ENCODE measurements at places on chromosomes 1 and 21. TPM values are rescaled to one million over a fixed set of nuclear protein-coding genes. Genes with fewer than 3 reads are reported as not detected.

The PRDX1 gene
- 828 TPM for total RNA-seq

The B4GALT3 gene
- 37.0 TPM for total RNA-seq

The DMRTA2 gene
- 15.0 TPM for total RNA-seq

The ABCA4 gene
- not detected for total RNA-seq

The MAST2 gene
- total RNA-seq: 16.8 TPM

The FAM177B gene
- total RNA-seq: not detected

- no peak for DNase-seq
These were observed 4.1 kb downstream of the GSTM1 start for GRCh38 chr1:109691759-109692158.

DNA sequence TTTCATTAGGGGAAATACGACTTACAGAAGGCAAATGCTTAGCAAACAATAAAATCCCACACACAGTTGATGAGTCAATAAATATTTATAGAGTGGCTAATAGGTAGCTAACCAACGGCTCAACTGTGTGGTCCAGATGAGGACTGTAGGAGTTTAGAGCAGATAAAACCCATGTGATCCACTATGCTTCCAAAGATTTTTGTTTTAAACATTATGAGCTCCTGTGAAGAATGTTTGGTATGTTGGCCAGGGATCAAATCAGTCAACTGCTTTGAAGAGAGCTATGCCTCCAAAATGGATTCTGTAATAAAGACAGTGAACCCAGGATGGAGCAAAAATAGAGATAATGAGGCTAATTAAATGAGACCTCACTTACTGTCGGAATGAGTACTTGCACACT, 72.3 kb upstream of the COL11A1 start:
- peak; percentile 94 for DNase-seq

- peak; percentile 68 for DNase-seq
These were observed 79.5 kb upstream of the SLC45A1 start for GRCh38 chr1:8238141-8239038.

DNA sequence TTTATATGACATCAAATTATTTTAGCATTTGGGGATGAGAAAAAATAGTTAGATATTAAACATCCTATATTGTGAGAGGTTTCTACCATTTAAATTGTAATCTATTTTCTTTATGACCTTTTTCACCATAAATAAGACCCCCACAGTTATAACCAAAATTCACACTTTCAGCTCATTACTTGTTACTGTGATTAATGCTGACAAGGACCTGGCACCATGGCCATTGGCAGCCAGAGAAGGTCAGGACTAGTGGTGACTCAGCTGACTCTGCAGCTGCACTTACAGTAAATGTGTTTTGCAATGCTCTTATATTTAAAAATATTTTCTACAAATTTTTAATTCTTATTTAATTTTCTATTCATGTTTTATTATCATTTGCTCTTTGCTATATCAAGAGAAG, 133.3 kb upstream of the C1orf105 start:
- DNase-seq: no peak

DNA sequence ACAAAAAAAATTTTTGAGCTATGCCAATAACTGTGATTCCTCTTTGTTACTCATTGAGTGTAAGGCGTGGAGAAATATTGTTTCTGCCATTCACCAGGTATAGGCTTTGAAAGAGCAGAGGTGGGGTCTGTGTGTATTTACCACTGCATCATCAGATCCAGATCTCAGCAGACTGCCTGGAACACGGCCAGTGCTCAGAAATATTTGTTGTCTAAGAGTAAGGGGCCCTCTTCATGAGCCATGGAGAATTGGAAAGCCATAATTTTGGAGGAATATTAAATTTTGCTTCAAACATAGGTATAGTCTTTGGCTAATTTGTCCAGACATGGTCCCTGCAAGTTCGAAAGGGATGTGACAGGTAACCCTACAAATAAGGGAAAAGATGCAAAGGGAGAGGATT, 231.3 kb upstream of the IRF2BP2 start:
- no peak for DNase-seq

- no peak for DNase-seq
These were observed 63.6 kb upstream of the TTLL7 start for GRCh38 chr1:84062496-84062895.

GRCh38 chr21:15119486-15119885, 54.7 kb upstream of the NRIP1 start:
- no peak for DNase-seq

GRCh38 chr1:35361638-35362037, 93.1 kb downstream of the ZMYM4 start:
- DNase-seq: no peak

- no peak for DNase-seq
These were observed 378.9 kb upstream of the RUNX1 start for GRCh38 chr21:35428001-35428320.

- DNase-seq: peak; percentile 73
These were observed 54.2 kb upstream of the ETS2 start for GRCh38 chr21:38751379-38752050.

DNA sequence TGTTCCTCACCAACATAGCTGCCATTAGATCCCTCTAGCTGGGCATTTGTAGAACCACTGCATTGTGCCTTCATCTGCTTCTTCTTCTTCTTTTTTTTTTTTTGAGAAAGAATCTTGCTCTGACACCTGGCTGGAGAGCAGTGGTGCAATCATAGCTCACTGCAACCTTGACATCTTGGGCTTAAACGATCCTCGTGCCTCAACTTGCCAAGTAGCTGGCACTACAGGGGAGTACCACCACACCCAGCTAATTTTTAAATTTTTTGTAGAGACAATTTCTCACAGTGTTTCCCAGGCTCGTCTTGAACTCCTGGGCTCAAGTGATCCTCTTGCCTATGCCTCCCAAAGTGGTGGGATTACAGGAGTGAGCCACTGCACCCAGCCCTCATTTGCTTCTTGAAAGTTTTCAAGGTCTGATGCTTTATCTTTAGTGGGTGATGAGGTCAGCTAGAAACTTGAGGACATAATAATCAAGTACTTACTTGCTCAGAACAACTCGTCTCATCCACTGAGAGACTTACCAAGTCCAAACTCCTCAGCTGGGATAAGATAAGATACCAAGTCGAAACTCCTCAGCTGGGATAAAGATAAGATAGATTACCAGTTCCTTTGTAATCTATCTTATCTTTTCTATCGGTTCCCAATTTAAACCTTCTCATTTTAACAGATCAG, 71.5 kb downstream of the MACF1 start:
- no peak for DNase-seq

GRCh38 chr1:42259739-42260064, 75.3 kb downstream of the FOXJ3 start:
- DNase-seq: no peak

- no peak for DNase-seq
These were observed 8.3 kb downstream of the RAB4A start for GRCh38 chr1:229279242-229279641.

- no peak for DNase-seq
These were observed 22.9 kb downstream of the ATP2B4 start for GRCh38 chr1:203649551-203649998.

DNA sequence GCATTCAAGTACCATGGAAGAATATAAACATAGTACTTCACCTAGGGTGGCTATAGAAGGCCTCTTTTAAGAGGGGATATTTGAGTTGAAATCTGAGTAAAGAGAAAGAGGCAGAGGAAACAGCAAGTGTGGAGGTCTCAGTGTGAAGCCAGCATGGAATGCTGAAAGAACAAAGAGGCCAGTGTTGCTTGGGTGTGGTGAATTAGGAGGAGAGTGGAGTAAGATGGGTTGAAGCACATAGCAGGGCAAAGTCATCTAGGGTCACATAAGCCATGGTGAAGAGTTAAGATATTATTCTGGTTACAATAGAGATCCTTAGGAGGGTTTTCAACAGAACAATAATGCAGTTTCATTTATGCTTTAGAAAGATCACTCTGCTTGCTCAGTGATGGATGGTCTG, 37.5 kb downstream of the C1orf141 start:
- no peak for DNase-seq

DNA sequence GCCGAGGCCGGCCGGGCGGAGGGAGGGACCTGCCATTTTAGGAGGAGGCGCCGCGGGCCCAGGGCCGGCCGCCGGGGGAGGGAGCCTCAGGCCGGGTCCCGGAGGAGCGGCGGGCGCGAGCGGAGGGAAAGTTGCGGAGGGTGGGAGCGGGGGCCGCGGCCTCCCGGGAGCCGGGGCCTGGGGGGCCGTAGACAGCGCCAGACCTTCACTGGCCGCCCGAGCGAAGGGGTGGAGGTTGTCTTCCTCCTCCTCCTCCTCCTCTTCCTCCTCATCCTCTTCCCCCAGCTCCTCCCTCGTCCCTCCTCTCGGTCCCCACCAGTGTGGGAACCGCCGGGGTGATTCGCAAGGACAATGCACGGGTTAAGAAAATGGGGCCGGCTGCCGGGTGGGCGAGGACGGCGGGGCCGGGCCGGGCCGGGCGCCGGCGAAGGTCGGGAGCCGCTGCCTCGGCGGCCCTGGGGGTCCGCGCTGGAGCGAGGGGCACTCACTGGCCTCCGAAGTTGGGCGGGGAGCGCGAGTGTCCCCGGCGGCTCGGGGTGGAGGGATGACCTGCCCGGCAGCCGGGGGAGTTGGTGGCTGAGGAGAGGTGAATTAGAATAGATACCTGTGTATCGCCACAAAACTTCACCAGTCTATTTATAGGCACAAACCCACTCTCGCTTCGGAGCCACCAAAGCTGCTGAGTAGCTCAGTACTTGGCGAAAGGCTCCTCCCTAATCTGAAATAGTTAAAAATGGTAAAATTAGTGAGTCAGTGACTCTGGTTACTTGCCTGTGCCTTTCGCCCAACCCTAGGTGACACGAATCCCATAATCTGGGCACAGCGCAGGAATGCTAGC, 1.3 kb downstream of the DYRK1A start:
- peak; percentile 50 for DNase-seq

DNA sequence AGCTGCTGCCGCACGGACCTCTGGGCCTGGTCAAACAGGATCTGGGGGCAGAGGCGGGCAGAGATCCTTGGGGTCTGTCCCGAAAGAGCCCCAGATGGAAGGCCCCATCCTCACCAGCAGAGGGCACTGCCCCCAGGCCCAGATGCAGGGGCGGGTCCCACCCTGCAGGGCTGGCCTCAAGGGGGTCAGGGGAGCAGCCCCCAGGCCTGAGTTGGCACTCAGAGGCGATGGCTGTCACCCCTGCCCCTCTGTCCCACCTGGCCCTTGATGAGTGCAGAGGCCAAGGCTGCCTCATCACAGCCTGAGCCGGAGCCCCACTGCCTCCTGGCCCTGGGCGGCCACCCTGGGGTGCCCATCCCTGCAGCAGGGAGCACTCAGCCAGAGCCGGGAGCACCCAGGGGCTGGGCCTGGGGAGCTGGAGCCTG, 5.7 kb downstream of the ACAP3 start:
- no peak for DNase-seq

GRCh38 chr1:185343306-185343705, 26.3 kb upstream of the IVNS1ABP start:
- DNase-seq: no peak

DNA sequence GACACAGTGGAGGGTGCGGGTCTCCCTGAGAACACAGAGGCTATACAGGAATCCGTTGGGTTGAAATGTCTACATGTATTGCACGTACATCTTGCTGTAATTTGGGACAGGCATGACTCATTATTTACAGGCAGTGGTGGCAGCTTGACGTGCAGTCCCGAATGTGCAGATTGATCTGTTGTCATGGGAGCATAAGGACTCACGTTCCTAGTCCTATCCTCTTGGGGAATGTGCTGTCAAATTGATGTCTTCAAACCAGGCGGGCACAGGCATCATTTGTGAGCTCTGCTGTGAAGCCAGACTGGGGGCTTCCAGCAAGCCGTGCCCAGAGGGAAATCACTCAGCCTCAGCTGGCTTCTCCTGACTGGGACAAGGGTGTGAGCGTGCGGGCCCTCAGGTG, 40.5 kb downstream of the S100B start:
- DNase-seq: no peak

DNA sequence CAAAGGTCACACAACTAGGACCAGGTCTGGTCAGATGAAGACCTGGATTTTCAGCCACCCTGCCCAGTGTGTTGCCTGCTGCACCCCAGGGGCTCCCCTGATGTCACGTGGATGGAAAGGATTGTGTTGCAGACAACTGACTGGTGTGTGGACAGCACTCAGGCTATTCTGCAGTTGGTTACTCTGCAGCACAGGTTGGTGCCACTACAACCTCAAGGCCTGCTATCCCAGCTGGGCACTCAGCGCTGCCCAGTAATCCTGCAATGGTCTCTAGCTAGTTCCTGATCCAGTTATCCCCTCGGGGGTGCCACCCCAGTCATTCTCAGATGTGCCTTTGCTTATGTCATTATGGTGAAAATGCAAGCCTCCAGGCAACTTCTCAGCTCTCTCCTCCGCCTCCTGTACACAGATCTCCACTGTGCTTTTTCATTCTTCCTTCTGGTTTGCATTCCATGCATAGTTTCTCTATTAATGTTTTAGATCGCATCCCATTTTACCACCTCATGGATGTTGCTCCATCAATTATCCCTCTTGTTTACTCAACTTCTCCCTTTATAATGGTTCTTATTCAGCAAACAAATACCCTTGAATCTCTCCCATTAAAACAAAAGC, 503.2 kb upstream of the CAMK1G start:
- DNase-seq: peak; percentile 72

DNA sequence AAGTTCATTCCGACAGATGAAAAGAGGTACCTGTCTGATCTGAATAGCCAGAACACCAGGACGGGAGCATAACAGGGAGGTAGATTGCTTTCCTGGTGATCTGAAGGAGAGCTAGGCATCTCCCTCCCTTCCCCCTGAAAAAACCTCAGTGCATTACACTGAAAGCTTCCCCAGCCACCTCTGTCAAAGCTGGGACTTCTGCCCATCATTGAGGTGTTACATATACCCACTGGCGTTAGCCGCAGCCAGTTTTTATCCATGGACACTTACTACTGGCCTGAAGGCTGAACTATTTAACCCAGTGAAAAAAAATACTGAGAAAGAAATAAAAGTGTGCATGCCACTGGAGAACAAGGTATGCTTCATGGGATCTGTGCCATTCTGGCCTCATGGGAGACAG, 568.3 kb upstream of the ADAMTS5 start:
- DNase-seq: no peak

GRCh38 chr1:71921935-71922559, 360.3 kb downstream of the NEGR1 start:
- no peak for DNase-seq

DNA sequence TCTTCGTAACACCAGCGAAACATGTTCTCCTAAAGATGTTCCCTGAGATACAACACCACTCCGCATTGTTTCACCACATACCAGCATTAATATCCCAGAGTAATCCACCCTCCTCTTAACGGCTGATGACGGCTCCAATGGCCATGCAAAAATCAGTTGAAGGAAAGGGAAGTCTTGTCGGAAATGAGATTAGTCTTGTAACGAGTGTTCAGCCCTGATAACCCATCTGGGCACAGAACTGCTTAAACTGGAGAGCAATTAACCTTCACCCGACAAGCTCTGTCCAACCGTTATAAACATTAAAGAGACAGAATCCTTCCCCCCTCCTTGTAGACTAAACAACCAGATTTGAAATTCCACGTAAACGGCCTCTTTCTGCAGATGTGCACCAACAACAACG, 21.9 kb downstream of the ERG start:
- DNase-seq: no peak

GRCh38 chr1:224273641-224274040, 56.3 kb downstream of the NVL start:
- DNase-seq: peak; percentile 32

Measured in SJSA1 (cell line).